ENCODE measurements at places on chromosomes 1 and 21.
A peak's percentile ranks its signal among the peaks of the same experiment; 100 is the strongest.

DNA sequence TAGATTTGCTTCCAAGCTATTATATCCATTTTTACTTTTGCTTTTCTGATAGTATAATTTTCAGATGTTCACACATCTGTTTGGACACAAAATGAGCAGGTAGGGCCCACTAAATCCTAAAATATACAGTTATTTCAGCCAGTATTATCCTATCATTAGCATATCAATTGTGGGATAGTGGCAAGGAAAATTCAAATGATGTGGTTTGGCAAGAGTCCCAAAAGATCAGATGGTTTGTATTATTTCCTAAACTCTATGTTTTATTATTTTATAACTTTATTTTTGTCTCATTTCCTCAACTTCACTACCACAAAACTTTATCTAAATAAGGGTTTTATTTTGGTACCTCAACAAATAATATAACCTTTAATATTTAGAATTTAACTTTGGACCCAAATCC, 1659.6 kb downstream of the NCAM2 start:
- no peak for DNase-seq

GRCh38 chr1:17128361-17128760, 9.1 kb upstream of the PADI2 start:
- DNase-seq = no peak

DNA sequence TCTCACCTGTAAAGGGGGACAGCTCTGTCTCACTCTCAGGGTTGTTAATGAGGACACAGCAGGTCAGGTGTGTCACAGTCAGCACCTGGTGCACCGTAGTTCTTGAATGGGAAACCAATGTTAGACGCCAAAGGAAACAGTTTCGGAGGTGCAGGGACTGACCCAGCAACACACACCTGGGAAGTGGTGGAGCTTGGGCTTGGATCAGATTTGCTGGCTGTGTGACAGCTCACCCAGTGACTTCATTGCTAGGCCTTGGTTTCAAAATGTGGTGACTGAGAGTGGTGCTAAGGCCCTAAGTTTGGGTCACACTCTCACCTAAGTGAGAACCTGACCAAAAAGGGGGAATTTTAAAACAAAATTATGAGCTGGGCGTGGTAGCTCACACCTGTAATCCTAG, 34.9 kb downstream of the ALPL start:
- DNase-seq = no peak

DNA sequence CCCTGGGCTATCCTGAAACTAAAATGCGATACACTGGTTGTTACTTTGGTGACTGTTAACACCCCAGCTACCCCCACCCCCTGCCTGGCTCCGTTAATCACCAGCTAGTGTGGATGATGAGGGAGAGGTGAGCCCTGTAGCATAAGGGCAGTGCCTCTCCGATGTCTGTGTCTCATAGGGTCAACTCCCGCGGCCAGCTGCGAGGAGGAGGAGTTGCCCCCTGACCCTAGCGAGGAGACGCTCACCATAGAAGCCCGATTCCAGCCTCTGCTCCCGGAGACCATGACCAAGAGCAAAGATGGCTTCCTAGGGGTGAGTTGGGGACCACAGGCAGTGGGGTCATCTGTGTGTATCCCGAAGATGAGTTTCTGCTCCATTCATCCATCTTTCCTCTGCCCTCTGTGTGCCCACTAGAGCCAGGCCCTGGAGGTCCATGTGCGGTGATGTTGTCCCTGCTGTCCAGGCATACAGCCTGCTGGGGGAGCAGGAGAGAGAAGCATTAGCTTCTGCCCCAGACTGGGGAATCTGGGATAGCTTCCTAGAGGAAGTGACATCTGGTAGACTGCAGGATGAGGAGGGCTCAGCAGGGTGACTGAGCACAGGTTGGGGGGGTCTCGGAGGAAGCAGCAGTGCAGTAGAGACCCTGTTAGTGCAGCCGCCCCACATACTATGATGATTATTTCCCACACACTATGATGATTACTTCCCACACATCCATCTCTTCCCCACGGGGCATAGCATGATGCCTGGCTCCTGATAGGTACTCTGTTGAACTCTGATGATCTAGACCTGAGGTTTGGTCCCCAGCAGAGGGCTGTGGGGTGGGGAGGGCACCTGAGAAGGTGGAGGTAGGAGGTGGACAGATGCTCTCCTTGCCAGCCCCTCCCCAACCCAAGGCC, 5.2 kb downstream of the SELENON start:
- peak; percentile 11 for DNase-seq

- DNase-seq = no peak
Observed at GRCh38 chr1:27590917-27591508, 12.9 kb downstream of the AHDC1 start.

DNA sequence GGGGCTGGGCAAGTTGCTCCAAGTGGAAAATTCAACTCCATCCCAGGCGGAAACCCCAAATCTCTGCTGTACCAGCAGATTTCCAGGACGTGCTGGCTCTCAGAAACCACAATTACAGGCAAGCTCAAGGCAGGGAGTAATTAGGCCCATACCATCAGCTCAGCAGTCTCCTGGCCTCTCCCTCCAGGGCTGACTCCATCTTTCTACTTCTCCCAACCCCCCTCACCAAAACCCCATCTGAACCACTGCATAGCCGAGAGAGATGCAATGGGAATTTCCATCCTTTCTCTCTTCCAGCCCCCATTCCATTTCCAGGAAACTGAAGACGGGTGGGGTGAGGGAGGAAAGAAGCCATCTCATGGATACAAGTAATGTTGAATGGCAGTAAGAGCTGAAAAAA, 41.2 kb downstream of the ARHGEF11 start:
- no peak for DNase-seq

GRCh38 chr1:156571261-156571852, 1.0 kb downstream of the IQGAP3 start:
- DNase-seq = no peak

DNA sequence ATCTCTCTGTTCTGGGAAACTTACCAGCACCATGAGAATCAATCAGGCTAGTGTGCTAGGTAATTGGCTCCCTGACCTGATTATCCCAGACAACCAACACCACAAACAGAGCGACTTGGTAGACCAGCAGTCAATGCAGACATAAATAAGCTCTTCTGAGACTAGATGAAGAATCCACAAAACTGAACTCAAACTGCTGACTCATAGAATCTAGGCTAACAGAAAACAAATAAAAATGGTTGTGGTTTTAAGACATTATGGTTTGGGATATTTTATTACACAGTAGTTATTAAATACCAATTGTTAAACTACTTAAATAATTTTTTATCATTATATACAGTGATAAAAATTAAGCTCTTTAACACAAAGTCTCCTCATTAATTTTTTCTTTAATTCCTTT, 535.7 kb downstream of the COL11A1 start:
- DNase-seq = no peak

GRCh38 chr21:44966135-44967081, 26.6 kb downstream of the SLX9 start:
- no peak for DNase-seq

- no peak for DNase-seq
Observed at GRCh38 chr1:77514921-77515776, 167.3 kb downstream of the ZZZ3 start.

GRCh38 chr21:30689822-30690221, 28.8 kb downstream of the KRTAP21-3 start:
- no peak for DNase-seq

GRCh38 chr1:155012026-155012546, 9.5 kb downstream of the ZBTB7B start:
- no peak for DNase-seq

GRCh38 chr1:45491487-45492260, 711 bp upstream of the TESK2 start:
- no peak for DNase-seq

Measured in GM20000 (cell line).